ENCODE measurements at places on chromosomes 7 and 10. TPM values are rescaled to one million over a fixed set of nuclear protein-coding genes. Genes with fewer than 3 reads are reported as not detected.

WNT8B gene
- 0.43 TPM for total RNA-seq

SPAG6 gene
- total RNA-seq: not detected

EN2 gene
- total RNA-seq: not detected

FEZF1 gene
- not detected for total RNA-seq

ASB13 gene
- 14.5 TPM for total RNA-seq

PRSS58 gene
- total RNA-seq: not detected

GPR15LG gene
- not detected for total RNA-seq

WEE2 gene
- not detected for total RNA-seq

MTERF1 gene
- 20.9 TPM for total RNA-seq

CYP2E1 gene
- 0.33 TPM for total RNA-seq

FAM13C gene
- total RNA-seq: not detected

ITPRID1 gene
- not detected for total RNA-seq

PLAU gene
- 0.57 TPM for total RNA-seq

MYL10 gene
- total RNA-seq: not detected

FAM25G gene
- not detected for total RNA-seq

GATAD1 gene
- 22.1 TPM for total RNA-seq

LIPK gene
- not detected for total RNA-seq

CARD11 gene
- 96.2 TPM for total RNA-seq

TMEM140 gene
- total RNA-seq: 2.2 TPM

GSTO2 gene
- total RNA-seq: 1.3 TPM

OPN4 gene
- total RNA-seq: not detected

CALU gene
- 56.2 TPM for total RNA-seq

CALCR gene
- not detected for total RNA-seq

CCZ1 gene
- total RNA-seq: 124 TPM

APBB1IP gene
- total RNA-seq: 40.0 TPM

HOXA2 gene
- not detected for total RNA-seq

PLCE1 gene
- not detected for total RNA-seq

ZNF33A gene
- total RNA-seq: 17.8 TPM

METTL2B gene
- total RNA-seq: 71.3 TPM

AGAP6 gene
- total RNA-seq: 26.9 TPM

NCF1 gene
- total RNA-seq: not detected

KIFBP gene
- 15.0 TPM for total RNA-seq

LRRC18 gene
- not detected for total RNA-seq

XPNPEP1 gene
- total RNA-seq: 98.9 TPM

LRMDA gene
- total RNA-seq: not detected

AS3MT gene
- 0.79 TPM for total RNA-seq

SFTPA1 gene
- total RNA-seq: not detected

DUS4L gene
- 12.9 TPM for total RNA-seq

CNTNAP2 gene
- not detected for total RNA-seq
